NCI-H1417 (cell line): ENCODE measurements at places on chromosomes 3 and 15.
A peak's percentile ranks its signal among the peaks of the same experiment; 100 is the strongest.

- DNase-seq: no peak
Measured at GRCh38 chr15:62026487-62027262, 33.6 kb downstream of the VPS13C start.

DNA sequence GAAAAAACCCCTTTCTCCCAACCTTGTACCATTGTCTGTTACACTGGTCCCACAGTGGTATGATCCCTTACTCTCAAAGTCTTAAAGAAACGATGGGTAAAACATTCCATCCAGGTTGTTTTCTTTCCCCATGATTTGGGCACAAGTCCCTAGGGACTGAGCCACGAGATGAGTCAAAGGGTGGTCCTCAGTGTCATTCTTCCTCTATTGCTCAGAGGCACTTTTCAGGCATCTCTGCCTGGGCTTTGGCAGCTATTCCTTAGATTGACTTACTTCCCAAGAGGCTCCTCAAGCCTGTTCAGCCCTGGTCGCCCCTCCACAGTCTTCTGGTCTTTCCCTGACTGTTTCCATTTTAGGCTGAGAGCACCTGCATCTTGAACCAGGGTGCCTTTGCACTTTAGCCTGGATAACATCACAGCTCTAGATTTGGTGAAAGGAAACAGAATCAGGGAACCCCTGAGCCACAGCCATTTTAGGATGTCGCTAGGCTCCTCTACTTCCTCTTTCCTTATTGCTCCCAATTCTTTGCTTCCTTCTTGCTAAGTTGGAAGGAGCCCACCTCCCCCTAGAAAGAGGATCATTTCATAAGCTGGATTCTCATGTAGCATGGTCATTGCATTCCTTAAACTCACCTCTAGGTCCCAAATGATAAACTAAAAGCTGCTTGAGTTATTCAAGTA, 131.0 kb upstream of the TPRG1 start:
- no peak for DNase-seq

- no peak for DNase-seq
Measured at GRCh38 chr3:60010781-60011180, 961.0 kb upstream of the CFAP20DC start.

GRCh38 chr15:41695750-41696436, 35.7 kb downstream of the MGA start:
- no peak for DNase-seq

DNA sequence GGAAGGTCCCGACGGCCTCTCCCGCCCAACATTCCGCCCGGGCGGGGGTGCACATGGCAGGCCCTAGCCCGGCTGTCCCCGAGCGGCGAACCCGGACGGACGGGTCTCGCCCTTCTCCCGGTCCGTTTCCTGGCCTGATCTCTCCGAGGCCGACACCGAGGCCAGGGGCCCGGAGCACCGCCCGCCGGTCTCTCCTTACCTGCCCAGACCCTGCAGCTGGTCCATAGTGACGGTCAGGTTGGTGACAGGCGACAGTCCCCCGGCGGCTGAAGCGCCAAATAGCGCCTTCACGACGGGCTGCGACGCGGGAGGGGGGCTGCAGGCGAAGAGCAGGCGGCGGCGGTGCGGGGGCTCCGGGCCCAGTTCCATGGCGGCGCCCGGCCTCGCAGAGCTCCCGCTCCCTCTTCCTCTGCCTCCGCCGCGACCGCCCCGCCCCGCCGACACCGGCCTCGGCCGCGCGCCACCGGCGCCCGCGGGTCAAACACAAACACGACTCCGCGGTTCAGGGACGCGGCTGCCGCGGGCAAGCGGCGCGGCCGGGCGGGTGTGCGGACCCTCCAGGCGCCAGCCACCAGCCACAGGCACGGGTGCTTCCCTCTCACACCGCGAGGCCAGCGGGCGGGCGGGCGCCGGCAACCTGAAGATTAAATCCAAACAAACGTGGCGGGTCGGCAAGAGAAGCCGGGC, 495 bp downstream of the CDC25A start:
- no peak for DNase-seq

GRCh38 chr3:52493232-52494017, 1.7 kb upstream of the STAB1 start:
- DNase-seq: no peak

DNA sequence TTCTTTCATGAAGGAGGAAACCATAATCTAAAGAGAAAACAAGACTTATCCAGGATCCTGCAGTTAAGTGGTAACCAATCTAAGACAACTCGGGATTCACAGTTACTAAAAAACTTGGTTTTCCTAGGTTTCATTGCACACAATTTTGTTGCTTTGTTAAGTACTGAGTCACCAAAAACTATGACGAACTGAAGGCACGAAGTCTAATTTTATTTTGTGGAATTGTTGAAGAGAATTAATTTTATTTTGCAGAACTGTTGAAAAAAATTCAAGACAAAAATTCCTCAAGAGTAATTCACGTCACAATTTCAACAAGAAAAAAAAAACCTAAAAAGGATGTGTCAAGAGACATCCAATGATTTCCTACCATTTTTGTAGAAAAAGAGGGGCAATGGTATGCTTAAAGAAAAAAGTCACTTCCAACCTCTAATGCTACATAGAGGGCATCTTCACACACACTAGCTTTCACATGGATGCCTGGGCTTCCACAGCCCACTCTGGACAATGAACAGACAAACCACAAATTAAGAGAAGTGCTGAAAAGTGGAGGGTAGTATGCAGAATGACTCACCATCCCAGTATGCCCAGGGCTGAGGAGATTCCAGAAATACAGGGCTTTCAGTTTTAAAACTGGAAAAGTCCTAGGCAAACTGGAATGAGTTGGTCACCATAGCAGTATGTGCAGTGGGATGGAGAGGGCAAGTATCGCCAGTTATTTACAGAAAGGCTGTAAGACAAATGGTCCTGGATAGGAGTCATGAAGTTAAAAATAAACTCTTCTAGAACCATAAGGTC, 29.2 kb downstream of the PLOD2 start:
- no peak for DNase-seq

GRCh38 chr3:100009276-100010086, 104.8 kb downstream of the FILIP1L start:
- DNase-seq: no peak

DNA sequence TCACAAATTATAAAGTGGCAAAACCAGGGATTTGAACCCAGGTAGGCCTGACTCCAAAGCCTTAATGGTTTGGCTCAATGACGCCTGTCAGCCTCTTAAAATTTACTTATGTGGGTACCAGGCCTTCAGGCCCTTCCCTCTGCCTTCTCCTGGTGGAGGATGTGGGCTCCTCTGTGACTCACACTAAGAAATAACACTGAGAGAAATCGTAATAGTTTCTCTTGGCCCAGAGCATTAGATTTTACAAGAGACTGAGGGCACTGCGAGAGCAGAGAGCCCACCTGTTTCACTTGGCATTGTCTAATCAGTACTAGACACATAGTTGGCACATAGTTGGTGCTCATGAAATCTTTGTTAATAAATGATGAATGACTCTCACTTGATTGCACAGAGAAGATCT, 505.2 kb downstream of the SHQ1 start:
- DNase-seq: no peak

GRCh38 chr3:158743664-158744566, 11.7 kb upstream of the RARRES1 start:
- no peak for DNase-seq

- no peak for DNase-seq
Measured at GRCh38 chr3:9784965-9785364, 7.3 kb downstream of the TADA3 start.

- DNase-seq: peak; percentile 20
Measured at GRCh38 chr3:124558991-124559845, 171.0 kb upstream of the UMPS start.

DNA sequence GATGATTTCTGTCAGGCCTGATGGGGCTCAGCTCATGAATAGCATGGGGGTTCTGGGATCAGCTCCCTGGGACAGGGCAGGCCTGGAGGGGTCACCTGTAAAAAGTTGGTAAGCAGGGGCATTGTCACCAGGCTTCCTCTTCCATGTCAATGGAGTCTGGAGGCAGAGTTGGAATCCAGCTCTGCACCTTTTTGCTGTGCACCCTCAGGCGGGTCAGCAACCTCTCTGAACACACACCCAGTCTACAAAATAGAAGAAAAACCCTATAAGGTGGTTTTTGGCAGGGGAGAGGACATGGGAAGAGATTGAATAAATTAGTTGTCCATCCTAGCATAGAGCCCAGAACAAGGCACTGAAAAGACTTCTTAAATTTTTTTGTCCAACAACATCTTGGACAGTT, 77.2 kb upstream of the NR2E3 start:
- no peak for DNase-seq

DNA sequence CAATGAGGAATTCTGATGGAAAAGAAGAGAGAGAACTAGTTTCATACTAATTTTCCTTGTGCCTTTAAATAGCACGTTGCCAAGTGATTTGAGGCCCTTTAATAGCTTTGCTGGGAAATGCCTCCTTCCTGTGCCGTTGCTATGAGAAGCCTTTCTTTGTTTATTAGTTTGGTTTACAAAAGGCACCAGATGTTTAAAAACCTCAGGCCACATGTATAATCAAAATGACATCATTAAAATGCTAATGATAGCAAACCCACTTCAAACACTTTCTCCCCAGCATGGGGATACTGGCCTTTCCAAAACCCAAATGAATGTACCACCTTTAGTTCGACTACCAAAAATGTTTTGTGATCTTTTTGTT, 50.0 kb upstream of the TBC1D23 start:
- peak; percentile 69 for DNase-seq

GRCh38 chr3:134072881-134073582, 43.3 kb upstream of the SLCO2A1 start:
- no peak for DNase-seq

DNA sequence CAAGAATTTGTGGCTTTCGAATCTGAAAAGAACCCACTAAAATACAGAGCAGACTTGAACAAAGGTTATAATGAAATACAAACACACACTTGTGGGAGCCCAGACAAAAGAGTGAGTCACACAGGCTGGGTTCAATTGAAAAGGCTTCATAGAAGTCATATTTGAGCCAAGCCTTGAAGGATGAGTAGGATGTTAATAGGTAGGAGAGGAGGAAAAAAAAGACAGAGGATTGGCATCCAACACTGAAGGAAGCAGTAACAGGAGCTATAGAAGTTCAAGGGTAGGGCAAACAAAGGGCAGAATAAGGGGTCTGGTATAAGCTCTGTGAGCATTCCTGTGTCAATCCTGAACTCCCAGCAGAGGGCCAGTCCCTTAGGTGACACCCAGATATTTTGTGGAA, 325.4 kb downstream of the FOXP1 start:
- no peak for DNase-seq

- DNase-seq: no peak
Measured at GRCh38 chr3:173744895-173745294, 347.4 kb downstream of the NLGN1 start.

GRCh38 chr3:152519376-152519775, 250.6 kb downstream of the MBNL1 start:
- DNase-seq: no peak

DNA sequence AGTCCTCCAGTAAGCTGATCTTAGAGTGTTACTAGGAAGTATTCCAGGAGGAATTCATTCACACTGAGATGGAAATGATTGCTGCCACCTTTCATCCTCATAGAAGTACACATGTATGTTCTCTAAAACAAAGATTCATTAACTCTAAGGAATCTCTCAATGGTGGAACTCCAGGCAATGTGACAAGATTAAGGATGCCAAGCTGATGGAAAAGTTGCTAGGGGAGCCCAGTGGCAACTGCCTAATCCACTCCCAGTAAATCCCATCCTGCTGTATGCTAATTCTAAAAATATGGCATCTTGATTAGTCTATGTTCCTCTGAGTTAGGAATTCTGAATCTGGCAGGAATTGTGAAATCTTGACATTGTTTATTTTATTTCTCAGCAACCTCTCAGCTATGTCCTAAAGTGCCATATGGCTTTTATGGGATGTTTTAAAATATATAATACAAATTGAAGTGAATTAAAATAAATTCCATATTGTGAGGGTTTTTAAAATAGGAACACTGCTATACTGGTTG, 210.0 kb upstream of the TRIM42 start:
- no peak for DNase-seq

- DNase-seq: no peak
Measured at GRCh38 chr3:48422681-48423080, 7.2 kb downstream of the PLXNB1 start.

DNA sequence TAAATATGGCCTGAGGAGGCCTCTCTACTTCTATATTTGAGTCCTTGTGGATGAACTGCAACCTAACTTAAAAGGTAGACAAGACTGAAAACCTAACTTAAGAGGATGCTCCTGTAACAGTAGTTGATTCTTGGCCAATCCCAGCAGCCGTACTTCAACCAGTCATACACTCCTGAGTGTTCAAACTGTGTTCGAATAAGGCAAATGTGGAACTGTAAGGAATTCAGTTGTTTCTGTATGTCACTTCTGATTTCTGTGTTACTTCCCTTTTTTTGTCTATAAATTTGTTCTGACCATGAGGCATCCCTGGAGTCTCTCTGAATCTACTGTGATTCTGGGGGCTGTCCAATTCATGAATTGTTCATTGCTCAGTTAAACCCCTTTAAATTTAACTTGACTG, 20.5 kb downstream of the GALK2 start:
- no peak for DNase-seq

- DNase-seq: no peak
Measured at GRCh38 chr15:83484636-83485035, 37.5 kb downstream of the SH3GL3 start.

DNA sequence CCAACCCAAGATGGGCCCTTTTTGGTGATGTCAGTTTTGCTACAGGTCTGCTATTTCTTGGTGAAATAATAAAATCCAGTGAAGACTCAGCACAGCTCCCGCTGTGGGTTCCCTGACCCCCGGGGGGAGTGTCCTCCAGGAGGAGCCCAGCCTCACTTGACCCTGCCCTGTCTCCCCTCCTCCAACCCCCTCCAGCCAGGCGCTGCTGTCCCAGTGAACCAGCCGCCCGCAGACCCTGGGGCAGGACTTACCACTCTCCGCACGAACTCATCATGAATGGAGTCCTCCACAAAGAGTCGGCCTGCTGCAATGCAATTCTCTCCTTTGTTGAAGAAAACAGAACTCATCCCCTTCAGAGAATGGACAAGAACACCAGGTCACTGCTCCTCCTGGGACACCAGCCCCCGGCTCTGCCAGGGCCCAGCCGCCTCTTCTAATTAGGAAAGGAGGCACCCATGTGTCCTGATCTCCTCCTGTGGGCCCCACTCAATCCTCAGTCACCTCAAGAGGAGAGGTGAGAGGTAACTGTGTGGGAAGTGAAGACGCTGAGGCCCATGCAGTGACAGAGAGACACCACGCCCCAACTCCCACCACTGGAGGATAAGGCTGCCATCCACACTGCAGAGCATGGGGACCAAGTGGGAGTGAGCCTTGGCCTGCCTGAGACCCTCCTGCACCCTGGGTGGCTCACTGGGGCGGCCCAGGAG, 28.8 kb upstream of the SLC41A3 start:
- no peak for DNase-seq
